ENCODE measurements at places on chromosomes 4 and X. TPM values are rescaled to one million over a fixed set of nuclear protein-coding genes. Genes with fewer than 3 reads are reported as not detected.

HPSE gene
- 5.2 TPM for total RNA-seq

LRIT3 gene
- not detected for total RNA-seq

PIN4 gene
- total RNA-seq = not detected

GRCh38 chrX:136275553-136275952 is 24.4 kb upstream of the MAP7D3 start:
- DNase-seq = peak; percentile 26

GRCh38 chrX:120486786-120487185 is 17.7 kb upstream of the LAMP2 start:
- no peak for DNase-seq

DNA sequence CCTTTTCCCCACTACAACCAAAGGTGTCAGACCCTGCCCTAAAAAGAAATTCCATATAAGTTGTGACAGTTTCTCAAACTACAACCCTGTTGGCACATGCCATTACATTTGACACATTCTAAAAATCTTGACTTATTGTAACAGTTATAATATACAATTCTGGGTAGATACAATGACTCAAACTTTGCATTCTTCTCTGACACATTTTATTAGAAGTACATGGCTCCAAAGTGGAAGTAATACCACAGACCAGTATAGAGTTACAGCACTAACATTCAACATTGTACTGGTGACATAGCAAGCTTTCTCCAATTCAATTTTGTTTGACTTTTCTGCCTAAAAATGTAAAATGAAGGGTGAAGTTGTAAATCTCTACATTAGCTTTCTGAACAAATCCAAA is 196.6 kb upstream of the ETNPPL start:
- no peak for DNase-seq

DNA sequence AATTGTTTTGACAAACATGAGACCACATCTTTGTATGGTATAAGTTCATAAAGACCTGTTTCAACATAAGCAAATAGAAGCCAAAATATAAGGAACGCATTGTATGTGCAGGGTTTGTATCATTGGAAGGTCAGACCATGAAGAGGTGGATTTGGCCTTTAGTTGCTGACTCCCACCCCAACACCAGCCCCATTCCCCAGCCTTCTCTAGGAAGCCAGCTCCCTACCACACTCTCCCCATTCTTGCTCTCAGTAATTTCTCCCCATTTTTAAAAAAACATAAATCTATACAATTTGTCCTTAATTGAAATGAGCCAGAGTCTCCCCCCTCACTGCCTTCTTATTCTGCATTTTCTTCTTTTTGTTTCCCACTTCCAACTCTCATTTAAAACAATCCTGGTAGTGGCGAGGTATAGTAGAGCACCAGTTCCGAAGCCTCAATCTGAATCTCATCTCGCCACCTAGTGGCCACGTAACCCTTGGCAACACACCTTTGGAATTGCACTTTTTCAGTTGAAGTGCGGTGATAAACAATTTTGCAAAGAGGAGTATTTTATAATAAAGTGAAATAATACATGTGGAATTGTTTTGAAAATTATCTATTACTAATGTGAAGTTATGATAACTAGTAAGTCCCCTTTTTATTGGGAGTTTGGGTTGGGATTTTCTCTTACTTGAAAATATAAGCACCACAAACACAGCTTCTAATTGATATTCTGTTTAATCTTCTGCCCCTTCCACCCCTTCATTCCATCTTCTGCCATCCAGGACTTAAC is 126.6 kb downstream of the ASB9 start:
- DNase-seq = peak; percentile 66

GRCh38 chrX:652341-652741 is 21.8 kb downstream of the SHOX start:
- no peak for DNase-seq

DNA sequence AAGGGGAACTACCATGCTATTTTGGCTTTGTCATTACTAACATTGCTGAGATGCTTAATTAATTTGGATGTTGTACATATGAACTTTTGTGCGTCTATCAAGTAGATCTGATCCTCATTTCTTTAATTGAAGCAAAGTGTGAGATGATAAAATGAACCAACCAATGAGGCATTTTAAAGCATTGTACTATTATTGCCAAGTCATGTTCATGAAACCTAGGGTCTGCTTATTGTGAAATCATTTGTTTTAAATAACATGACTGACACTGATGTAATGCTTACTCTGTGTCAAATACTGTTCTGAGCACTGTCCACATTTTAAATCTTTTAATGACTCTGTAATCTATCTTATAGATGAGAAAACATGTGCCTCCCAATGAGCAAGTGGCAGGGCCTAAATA is 57.7 kb downstream of the C4orf33 start:
- DNase-seq = no peak

- DNase-seq = no peak
Measured at GRCh38 chr4:98802770-98803198, 126.1 kb downstream of the EIF4E start.

- DNase-seq = no peak
Measured at GRCh38 chr4:159159611-159160010, 56.7 kb downstream of the RAPGEF2 start.

- DNase-seq = no peak
Measured at GRCh38 chrX:34900691-34901090, 41.9 kb upstream of the FAM47B start.

- no peak for DNase-seq
Measured at GRCh38 chr4:57122959-57123358, 12.8 kb upstream of the IGFBP7 start.

All from transverse colon (tissue), 4 donors.